Amniotic epithelial cell (primary cell): ENCODE measurements at places on chromosomes 1 and 21.
A peak's percentile ranks its signal among the peaks of the same experiment; 100 is the strongest.

GRCh38 chr1:181018901-181019681 lies 3.6 kb downstream of the STX6 start:
- DNase-seq = no peak

- peak; percentile 93 for DNase-seq
Measured at GRCh38 chr1:68384872-68385411, 64.8 kb downstream of the RPE65 start.

DNA sequence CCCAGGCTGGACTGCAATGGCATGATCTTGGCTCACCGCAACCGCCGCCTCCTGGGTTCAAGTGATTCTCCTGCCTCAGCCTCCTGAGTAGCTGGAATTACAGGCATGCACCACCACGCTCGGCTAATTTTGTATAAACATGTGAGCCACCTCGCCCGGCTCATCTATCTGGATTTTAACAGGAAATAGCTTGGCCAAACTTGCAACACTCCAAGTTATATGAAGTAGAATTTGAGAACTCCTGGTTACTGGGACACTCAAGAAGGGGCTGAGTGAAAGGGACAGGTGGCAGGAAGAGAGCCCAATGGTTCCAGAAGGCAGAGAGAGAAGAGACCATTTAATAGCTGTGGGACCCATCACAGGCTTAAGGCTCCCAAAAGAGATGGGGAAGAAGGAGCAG lies 2.9 kb upstream of the GPX7 start:
- DNase-seq = no peak

DNA sequence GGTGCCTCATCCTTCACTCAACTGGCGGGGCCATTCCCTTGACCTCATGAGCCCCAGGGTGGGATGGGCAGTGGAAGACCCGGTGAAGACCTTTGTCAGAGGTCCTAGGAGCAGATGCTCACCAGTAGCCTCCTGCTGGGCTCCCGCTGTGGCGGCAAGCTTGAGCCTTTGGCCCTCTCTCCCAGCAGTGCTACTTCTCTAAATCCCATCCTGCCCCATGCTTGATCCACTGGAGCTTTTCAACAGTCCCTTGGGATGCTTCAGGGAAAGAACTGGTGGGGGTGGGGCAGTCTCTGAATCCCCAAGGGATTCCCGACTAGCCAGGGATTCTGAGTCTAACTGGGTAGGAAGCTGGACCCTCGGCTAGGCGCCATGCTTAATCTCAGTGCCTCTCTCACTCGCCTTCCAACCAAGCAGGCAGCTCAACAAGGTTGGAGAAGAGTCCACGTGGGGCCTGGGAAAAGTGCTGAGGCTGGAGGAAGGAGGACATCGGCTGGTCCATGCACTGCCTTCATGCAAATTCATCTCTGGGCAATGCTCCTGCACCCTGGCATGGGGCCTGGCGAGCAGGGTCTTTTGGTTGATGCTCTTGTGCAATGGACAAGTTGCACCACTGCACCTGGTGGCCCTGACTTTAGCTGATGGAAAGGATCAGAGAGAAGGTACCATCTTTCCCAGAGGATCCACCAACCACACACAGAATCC lies 190.3 kb downstream of the GRIK3 start:
- no peak for DNase-seq

GRCh38 chr1:14977338-14977931 lies 176.1 kb upstream of the TMEM51 start:
- no peak for DNase-seq

DNA sequence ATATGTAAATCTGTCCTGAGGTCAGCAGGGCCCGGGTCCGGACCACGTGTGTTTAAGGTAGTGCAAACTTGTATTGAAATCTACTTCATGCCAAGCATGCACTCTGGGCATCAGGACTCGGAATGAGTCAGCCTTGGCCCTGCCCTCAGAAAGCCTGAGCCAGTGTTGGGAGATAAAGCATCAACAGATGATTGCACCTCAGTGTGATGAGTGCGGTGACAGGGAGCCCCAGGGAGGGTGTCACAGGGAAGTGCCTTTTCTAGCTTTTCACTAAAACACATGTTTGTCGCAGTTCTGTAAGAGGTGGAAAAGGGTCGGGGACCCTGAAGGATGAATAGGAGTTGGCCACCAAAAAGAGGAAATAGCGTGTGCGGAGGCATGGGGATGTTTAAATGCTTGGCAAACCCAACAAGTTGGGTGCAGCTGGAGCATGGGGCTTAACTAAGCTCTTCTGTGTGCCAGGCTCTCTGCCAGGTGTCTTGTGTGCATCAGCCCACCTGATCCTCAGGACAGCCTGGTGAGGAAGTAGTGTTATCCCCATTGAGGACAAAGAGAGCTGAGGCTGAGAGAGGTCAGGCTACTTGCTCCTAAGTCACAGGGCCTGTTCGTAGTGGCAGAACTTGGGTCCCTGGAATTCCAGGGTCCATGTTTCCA lies 48.2 kb upstream of the EPB41 start:
- DNase-seq = no peak

DNA sequence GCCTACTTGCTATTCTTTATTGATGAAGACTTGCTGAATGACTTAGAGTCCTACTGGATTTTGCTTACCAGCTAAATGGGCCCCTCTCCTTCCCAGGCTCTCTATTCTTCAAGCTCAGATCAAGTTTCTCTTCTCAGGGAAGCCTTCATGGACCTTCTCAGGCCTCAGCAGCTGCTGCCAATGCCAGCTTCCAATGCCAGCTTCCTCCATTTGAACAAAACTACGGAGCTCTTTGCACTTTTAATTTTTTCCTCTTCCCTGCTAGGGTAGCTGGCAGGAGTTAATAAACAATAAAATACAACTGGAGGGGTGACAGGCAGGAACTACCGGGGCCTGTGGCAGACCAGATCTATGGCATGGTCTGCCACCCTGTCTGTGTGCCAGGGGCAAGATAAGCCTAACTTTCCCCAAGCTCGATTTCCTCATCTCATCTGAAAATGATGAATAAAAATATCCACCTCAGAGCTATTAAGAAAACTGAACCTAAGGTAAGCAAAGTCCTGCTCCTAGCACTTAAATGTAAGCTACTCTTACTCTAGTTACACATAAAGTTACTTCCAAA lies 995 bp upstream of the IPO13 start:
- no peak for DNase-seq

DNA sequence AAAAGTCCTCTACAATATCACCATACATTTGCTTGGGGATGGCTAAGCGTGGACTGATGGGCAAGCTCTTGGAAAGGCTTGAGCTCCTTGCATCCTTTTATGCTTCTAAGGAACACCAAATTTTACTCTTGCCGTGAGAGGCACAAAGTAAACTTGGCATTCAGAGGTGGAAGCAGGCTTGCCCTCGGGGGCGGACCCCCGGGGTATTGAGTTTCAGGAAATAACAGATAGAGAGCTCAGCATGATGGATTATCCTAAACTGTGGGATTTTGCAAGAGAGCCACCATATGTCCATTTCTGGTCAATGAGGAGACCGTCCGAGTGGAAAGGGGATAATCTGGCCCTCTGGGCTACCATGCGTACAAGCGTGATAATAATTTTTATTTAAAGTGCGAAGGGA lies 14.0 kb downstream of the IFI16 start:
- no peak for DNase-seq

- no peak for DNase-seq
Measured at GRCh38 chr1:209454340-209454994, 129.0 kb upstream of the CAMK1G start.

DNA sequence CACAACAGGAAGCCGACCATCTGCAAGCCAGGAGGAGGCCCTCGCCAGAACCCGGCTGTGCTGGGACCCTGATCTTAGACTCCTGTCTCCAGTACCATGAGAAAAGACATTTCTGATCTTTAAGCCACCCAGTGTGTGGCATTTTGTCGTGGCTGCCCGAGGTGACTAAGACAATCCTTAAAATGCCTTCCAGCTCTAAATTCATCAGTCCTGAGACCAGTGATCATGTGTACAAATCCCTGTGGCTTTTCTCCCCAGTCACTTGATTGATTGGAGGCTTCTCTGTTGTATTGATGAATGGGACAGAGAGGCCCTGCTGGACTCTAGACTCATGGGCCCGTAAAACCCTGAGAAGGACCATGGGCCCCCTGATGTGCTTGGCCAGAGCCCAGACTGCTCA lies 36.1 kb downstream of the B3GALT5 start:
- no peak for DNase-seq

DNA sequence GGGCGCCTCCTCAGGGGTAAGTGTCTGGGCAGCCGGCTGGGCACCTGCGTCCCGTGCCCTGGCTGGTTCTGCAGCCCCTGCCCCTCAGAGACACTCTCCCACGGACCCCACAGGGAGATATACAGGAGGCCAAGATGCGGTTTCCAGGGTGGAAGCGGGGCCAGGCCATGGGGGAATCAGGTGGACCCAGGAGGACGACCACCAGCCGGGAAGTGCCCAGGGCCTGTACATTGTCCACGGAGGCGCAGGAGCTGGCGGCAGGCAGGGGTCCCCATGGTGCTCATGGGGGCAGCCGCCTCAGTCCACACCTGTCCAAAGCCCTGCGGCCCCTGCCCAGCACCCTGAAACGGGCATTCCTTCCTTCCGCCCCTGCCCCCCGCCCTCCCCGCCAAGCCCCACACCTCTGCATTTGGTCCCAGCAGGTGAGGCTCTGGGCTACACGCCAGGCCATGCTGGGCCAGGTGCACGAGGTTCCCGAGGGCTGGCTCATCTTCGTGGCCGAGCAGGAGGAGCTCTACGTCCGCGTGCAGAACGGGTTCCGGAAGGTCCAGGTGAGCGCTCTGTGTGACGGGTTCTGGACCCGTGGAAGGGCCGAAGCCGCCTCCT lies 36.7 kb downstream of the SLC19A1 start:
- DNase-seq = no peak

- DNase-seq = no peak
Measured at GRCh38 chr21:45511661-45512431, 30.4 kb downstream of the SLC19A1 start.

DNA sequence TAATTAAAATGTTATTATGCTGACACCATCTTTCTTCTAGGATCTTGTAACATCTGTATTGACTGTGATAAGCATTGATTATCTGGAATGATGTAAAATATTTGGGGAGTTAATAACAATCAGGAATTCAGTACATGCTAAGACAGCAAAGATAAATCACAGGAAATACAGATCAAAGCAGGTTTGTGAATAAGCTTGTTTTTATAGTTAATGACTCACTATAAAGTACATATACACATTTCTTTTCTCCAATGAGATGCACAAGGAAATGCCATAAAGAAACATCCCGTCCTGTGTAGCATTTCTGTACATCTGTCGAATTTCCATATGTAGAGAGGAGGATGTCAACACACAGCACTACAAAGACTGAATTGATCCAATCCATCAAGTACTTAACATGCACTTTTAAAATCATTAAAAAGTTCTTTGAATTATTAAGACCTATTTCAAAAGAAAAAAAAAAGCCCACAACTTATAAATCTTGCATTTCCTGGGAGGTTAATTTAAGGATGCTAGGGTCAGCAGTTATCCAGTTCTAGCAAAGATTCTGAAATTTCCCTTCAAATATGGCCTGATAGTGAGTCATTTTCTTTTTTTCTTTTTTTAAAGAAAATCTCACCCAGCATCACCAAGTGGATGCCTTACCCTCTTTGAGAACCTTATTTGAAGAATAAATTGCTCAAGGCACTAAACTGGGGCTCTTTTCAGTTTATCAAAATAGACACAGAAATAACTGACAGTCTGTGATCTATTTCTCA lies 243.2 kb upstream of the NR5A2 start:
- peak; percentile 23 for DNase-seq

DNA sequence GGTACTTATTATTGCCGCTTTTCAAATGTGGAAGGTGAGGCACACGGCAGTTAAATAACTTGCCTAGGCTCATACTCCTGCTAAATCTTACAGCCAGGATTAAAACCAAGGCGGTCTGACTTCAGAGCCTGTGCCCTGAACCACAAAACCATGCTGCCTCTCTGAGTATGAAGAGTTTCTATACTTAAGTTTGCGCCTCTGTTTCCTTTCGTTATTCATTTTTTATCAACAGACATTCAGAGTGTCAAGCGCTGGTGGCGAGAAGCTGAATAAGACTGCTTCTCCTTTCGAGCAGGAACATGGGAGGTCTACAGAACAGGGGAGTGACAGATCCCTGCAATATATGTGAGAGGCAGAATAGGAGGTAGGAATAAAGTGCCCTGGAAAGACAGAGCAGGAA lies 96.0 kb upstream of the DUSP10 start:
- no peak for DNase-seq

- no peak for DNase-seq
Measured at GRCh38 chr1:165356876-165357275, 361 bp upstream of the LMX1A start.

- DNase-seq = no peak
Measured at GRCh38 chr21:27565364-27565763, 598.5 kb upstream of the ADAMTS5 start.

- peak; percentile 66 for DNase-seq
Measured at GRCh38 chr1:240258910-240259309, 167.2 kb downstream of the FMN2 start.

DNA sequence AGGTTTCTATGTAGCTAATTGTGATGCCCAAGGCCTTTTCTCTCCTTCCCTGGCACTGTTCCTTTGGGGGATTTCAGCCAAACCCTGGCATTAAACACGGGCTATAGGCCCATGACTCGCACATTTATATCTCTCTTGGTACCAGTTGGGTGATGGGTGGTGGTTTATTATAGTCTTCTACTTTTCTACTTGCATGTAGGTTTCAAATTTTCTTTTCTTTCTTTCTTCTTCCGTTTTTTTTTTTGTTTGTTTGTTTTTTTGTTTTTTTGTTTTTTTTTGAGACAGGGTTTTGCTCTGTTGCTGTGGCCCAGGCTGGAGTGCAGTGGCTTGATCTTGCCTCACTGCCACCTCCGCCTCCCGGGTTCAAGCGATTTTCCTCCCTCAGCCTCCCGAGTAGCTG lies 1.1 kb downstream of the IL10RB start:
- no peak for DNase-seq

DNA sequence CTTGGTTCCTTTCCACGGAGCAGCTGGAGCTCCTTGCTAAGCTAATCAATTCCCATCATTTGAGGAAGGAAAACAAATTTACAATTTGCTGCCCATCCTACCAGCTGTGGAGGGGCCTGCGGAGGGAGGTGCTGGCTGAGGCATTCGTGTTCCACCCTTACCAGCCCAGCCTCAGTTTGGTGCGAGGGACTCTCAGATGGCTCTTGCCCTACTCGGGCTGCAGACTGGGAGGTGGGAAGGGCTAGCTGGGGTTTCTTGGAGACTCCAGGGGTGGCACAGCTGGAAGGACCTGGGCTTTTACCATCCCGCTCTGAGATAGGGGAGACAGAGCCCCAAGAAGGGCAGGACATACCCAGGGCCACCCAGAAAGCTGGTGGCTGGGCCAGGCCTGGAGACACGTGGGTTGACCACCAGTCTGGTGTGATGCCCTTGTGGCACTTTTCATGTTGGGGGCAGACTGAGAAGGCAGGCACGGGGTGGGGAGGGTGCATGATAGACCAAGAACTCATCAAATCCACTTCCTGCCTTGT lies 17.7 kb downstream of the DISP3 start:
- no peak for DNase-seq

DNA sequence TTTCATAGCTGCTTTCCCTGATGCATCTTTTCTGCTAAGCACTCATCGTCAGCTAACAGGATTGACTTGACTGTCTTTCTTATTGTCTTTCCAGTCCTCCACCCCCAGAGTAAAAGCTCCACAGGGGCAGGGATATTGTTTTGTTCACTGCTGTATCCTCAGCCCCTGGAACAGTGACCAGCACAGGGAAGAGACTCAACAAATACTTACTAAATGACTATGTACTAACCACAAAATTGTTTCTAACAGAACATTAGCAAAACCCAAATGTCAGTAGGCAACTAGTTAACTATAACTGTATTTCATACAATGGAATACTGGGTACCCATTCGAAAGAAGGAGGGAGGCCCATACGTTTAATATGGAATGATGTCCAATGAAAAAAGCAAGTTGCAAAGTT lies 53.0 kb downstream of the BCAR3 start:
- no peak for DNase-seq

GRCh38 chr1:38898653-38899230 lies 17.4 kb upstream of the GJA9 start:
- peak; percentile 27 for DNase-seq

- no peak for DNase-seq
Measured at GRCh38 chr21:40792691-40793456, 54.1 kb downstream of the DSCAM start.
